ENCODE measurements at places on chromosomes 11 and 22.
A peak's percentile ranks its signal among the peaks of the same experiment; 100 is the strongest.

GRCh38 chr22:34105461-34106062 lies 185.3 kb upstream of the LARGE1 start:
- DNase-seq, result no peak

- no peak for DNase-seq
Observed at GRCh38 chr11:65630215-65630614, 7.7 kb upstream of the SIPA1 start.

DNA sequence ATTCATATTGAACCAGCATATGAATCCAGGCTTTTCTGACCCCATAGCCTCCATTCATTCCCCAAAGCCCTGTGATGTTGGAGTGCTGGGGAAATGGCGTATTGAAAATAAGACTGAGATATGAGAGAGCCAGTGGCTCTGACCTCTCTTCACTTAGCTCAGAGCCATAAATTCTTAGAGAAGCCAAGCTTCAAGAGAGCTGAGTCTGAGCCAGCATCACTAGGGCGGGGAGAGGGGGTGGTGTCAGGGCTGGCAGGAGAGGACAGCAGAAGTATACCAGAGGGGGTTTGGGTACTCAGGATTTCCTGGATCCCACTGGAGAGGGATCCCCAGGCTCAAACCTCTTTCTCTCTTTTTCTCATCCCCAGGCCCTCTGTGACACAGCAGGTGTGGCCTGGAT lies 16.7 kb upstream of the MOGAT2 start:
- DNase-seq, result no peak

- peak; percentile 16 for DNase-seq
Observed at GRCh38 chr11:14974515-14975251, 2.5 kb upstream of the CALCA start.

GRCh38 chr11:75797792-75798191 lies 17.2 kb upstream of the UVRAG start:
- DNase-seq, result no peak
